ENCODE measurements at places on chromosomes 2 and 18.
A peak's percentile ranks its signal among the peaks of the same experiment; 100 is the strongest.

- no peak for DNase-seq
These were observed 117.5 kb upstream of the CRIM1 start for GRCh38 chr2:36238106-36238505.

DNA sequence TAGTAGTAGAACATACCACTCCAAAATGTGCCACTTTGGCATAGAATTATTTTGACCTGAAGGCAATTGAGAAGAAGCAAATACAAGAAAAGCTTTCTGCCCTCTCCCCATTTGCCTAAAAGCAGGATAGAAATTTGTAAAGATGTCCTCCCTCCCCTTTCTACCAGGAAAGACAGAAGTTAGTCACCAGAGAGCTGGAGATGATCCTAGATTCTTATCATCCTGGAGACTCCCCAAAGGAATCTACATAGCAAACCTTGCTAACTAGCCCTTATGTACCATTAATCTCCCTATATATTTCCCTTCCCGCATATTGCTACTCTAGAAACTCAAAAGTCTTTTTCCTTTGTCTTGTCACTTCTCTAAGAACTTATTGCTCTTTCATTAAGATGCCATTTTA lies 12.6 kb upstream of the TMEM37 start:
- DNase-seq = no peak

GRCh38 chr2:197307236-197307932 lies 3.2 kb downstream of the ANKRD44 start:
- no peak for DNase-seq

- DNase-seq = no peak
These were observed 1.4 kb upstream of the MARCO start for GRCh38 chr2:118940486-118941120.

GRCh38 chr18:51525453-51526225 lies 328.2 kb upstream of the MEX3C start:
- DNase-seq = no peak

GRCh38 chr2:132566379-132566778 lies 103.6 kb downstream of the LYPD1 start:
- no peak for DNase-seq

DNA sequence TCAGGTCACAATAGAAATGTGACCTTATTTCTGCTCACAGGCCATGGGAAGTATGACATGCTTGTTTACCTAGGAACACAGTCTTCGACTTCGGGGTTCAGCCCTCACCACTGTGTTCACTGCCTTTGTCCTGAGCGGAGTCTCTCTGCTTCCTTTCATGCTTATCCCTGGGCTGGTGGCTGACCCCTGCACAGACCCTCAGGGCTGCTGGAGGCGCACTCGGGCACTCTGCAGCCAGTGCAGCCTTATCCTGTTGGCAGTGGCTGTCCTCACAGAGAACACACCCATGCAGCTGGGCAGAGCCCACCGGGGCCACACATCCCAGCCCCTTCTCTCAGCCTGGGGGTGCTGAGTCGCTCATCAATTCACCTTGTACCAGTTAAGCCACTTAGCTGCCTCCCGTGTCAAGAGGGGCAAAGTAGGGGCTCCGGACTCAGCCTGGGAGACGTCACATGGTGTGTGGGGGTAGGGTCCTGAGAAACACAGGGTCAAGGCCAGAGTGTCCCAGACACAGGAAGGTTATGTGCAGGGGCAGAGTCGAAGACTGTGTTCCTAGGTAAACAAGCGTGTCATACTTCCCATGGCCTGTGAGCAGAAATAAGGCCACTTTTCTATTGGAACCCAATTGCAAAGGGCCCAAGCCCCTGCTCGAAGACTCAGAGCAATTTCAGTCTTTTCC lies 107.5 kb downstream of the FAM210A start:
- DNase-seq = no peak

DNA sequence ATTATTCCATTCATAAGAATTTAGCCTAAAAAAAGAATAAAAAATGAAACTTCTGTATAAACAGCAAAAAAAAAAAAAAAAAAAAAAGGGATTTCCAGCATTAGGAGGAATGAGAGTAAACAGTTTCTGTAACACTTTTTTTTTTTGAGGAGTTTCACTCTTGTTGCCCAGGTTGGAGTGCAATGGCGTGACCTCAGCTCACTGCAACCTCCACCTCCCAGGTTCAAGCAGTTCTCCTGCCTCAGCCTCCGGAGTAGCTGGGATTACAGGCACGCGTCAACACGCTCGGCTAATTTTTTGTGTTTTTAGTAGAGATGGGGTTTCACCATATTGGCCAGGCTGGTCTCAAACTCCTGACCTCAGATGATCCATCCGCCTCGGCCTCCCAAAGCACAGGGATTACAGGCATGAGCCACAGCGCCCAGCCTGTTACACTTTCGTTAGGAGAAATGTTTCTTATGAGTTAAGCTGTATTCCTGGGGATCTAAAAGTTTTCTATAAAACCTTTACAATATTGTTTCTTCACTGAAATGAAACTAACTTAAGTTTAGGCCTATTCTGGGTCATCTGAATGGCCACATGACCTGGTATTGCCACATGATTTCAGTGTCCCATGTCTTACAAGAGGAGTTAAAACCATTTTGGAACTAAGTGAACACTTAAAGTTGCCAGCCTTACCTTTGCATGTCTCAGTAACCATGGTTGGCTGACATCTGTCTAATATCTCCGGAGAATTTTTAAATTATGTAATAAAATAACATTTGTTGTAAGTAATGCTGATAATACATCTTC lies 17.5 kb downstream of the SMAD2 start:
- DNase-seq = no peak

DNA sequence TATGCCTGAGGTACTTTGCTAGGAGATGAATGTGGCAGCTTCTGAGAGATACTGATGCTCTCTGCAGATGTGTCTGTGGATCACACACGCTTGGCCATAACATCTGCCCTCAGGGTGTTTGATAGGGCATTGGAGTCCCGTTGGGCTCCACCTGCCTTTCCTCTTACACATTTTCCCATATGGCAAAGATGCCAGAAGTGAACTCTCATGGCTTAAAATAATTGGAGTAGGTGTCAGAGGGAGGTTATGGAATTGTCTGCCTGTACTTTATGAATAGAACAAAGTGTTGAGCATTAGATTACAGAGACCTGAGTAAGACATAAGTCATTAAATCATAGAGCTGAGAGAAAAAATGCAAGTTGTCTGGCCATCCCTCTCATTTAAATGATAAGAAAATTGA lies 75.3 kb upstream of the PNPT1 start:
- DNase-seq = no peak

DNA sequence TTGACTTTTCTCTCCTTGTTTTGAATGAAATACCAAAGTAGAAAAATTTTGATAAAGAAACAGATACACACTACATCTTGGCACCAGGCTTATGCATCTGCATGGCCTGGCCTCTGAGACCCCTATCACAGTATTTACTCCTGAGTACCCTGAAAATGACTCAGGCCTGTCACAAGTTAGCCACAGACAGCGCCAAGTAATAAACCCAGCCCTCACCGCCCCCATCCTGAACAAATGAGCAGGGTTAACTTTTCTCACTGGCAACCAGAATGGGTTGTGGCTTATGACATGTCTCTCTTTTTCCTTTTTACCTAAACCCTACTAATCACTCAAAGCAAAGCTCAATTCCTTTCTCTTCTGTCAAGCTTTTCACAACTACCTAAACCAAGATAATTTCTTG lies 35.3 kb downstream of the SPRED2 start:
- DNase-seq = no peak

GRCh38 chr2:118048401-118048800 lies 34.5 kb upstream of the CCDC93 start:
- no peak for DNase-seq

DNA sequence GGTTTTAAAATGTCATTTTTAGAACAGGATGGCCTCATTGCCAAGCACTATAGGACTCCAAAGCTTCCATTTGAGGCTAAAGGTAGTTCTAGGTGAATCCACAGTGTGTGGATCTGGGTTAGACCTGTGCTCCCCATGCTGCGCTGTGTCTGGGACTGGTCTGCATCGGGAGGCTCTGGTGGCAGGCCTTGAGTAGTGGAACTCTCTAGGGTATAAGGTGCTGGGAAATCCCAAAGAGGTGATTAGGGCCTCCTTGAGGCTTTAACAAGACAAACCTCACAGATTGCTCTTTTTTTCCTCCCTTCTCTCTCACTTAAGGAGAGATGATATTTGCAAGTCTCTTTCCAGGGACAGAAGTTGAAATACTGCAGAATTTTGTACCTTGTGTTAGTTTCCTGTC lies 9.3 kb downstream of the SEC11C start:
- DNase-seq = no peak

DNA sequence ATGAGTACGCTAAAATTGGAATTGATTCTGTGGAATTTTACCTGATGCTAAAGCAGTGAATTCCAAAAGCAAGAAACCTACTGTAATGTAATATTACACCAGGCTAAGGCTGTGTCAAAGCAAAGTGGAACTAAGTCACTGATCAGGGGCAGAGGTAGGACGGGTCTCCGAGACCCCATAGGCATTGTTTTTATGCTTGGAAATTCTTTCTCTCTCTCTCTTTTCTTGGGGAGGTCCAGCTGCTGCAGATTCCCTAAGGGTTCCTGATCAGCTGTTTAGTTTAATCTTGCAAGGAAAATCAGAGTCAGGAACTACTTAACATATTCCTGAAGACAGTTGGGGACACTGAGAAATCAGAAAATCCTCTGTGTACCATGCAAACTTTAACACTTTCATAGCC lies 220.2 kb downstream of the SRBD1 start:
- DNase-seq = no peak

DNA sequence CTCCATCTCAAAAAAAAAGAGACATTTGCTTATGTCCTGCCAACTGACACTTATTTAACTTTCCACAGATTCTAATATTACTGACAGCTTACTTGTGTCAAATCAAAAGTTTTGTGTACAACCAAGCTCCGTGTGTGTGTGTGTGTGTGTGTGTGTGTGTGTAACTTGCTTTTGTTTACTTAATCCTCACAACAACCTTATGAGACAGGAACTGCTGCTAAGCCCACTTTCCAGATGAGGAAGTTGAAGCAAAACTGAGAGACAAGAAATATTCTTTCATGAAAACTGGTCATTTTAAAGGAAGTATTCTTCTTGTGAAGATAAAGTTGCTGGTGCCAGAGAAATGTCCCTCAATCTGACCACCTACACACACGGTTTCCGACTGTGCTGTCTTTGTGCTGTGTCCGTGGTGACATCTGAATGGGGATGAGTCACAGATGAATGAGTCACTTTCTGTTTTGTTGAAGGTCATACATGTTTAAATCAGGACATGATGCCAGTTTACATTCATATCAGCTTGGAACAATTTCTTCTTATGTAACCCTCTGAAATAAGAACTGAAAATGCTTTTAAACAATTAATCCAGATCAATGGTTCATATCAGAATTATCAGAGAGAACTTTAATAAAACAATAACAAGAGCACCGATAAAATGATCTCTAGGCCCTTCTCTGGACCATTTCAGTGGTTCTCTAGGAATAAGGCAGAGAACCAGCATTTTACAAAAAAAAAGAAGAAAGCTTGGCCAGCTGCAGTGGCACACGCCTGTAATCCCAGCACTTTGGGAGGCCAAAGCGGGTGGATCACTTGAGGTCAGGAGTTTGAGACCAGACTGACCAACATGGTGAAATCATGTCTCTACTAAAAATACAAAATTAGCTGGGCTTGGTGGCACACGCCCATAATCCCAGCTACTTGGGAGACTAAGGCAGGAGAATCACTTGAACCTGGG lies 95.5 kb downstream of the THNSL2 start:
- peak; percentile 29 for DNase-seq

- no peak for DNase-seq
These were observed 251.3 kb downstream of the RPIA start for GRCh38 chr2:88942798-88943197.

- DNase-seq = no peak
These were observed 102.3 kb downstream of the TCF4 start for GRCh38 chr18:55485666-55486065.

- no peak for DNase-seq
These were observed 13.1 kb upstream of the EPG5 start for GRCh38 chr18:45980229-45980628.

- no peak for DNase-seq
These were observed 103.4 kb downstream of the CLIP4 start for GRCh38 chr2:29218550-29219125.

GRCh38 chr18:56294484-56295183 lies 343.8 kb downstream of the TXNL1 start:
- DNase-seq = no peak

DNA sequence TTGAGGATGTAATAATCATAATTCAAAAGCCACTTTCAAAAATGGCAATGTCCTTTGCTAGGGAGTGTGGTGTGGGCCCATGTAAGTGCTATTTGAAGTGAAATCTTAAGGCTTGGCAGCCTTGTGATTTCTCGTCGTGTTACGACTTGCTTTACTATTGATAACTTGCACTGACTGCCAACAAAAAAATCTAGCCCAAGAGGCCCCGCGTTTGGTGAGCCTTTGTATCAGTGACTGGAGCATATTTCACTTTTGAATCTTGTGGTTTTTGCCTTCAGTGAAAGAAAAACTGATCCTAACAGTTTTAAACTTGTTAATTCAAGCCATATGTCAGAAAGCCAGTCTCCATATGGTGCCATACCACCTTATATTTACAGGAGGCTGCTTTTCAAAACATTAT lies 248.0 kb downstream of the TMEM182 start:
- no peak for DNase-seq

- DNase-seq = no peak
These were observed 108.1 kb downstream of the FHOD3 start for GRCh38 chr18:36405611-36406010.

GRCh38 chr2:76268484-76268883 lies 557.8 kb upstream of the GCFC2 start:
- DNase-seq = no peak

- DNase-seq = no peak
These were observed at the start of gene VSNL1 for GRCh38 chr2:17540093-17540812. Gene VSNL1, plus strand, starts transcription at chr2:17540696. Its CDS starts 51,379 bp downstream, at chr2:17592075.

- DNase-seq = no peak
These were observed 465.6 kb downstream of the SOCS6 start for GRCh38 chr18:70754486-70754885.

- DNase-seq = no peak
These were observed 38.8 kb upstream of the OTOS start for GRCh38 chr2:240179186-240179815.

DNA sequence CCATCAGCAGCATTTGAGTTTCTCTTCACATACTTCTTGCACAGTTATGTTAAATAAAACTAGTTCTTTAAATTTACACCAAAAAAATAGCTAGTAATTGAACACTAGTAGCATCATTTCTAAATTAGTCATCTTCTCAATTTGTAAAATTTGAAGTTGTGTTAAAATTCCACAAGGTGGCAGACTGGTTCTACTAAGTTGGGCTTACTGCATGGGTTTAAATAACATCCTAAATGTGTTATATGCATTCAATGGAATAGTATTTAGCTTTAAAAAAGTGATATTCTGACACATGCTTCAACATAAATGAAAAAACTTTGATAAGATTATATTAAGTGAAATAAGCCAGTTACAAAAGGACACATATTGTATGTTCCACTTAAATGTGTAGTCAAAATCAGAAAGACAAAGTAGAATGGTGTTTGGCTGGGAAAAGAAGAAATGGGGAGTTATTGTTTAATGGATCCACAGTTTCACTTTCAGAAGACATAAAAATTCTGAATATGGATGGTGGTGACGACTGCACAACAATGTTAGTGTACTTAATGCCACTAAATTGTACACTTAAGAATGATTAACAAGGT lies 28.7 kb upstream of the RPRD1A start:
- peak; percentile 69 for DNase-seq

Data from ACHN (cell line).